ENCODE measurements at places on chromosomes 7 and 10.

DNA sequence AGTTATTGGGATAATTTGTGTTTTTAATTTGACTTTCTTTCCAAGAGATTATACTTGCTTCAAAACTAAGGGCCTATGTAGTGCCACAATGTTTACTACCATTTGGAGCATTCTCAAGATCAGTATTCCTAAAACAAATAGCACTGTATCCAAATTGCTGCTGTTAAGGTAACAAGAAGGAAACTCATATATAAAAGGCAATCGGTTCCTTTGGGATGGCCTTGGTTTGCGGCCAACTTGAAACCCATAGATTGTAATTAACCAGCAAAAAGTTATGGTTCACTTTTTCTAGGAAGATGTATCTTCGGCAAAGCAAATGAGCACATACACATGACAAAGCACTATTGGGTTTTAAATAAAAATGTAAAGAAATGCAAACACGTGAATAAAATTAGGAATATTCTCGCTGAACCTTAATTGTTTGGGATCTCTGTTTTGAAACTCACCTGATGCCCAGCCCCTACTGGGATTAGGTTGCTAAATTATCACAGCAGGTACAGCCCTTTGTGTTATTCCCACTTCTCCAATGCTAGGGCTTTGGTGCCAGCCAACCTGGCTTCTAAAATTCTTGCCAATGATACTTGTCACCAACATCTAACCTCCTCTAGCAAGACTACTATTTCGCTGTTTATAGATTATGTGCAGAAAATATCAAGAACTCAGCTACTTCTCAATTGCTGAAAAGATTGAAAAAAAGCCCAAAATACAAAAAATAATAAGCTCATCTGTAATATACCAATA, 16.0 kb downstream of the CDNF start:
- no peak for DNase-seq

GRCh38 chr7:129635300-129636029, 23.9 kb downstream of the NRF1 start:
- DNase-seq = peak; percentile 36

DNA sequence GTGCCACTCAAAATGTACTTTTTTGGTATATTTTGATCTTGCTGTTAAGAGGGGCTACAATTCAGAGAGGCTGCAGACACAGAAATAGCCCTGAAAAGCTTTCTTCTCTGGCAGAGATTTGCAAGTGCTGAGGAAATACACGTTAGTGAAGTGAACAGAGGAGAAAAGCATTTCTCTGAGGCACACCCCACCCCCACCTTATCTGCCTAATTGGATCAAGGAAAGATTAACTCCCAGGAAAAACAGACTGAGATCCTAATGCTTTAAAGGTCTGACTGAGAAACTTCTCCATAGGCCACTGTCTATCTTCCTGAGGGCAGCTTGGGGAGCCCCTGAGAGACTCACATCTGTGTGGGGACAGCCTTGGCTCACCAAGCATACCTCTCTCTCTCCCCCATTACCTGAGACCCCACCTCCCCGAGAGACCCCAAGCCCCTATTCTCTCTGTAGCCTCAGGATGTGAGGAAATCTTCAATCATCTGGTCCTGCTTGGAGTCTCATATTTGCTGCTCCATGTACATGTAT, 14.8 kb upstream of the AKR1C3 start:
- DNase-seq = no peak

DNA sequence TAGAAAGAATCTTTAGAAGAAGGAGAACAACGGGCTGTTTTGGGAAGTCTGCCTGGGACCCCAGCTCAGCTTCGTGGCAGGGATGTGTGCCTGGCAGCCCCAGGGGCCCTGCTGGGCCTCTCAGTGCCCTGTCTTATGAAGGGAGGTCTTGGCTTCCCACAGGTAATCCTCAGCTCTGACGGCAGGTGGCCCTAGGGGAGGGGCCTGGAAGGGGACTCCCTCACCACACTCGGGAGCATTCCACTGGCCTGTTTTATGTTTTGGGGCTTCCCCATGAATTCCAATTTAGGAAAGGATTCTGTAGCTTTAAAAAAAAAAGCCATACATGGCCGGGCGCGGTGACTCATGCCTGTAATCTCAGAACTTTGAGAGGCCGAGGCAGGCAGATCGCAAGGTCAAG, 3.0 kb upstream of the DMBT1 start:
- no peak for DNase-seq

- DNase-seq = no peak
Observed at GRCh38 chr7:42883950-42884349, 27.9 kb downstream of the C7orf25 start.

- no peak for DNase-seq
Observed at GRCh38 chr7:20030915-20031362, 186.2 kb downstream of the MACC1 start.

DNA sequence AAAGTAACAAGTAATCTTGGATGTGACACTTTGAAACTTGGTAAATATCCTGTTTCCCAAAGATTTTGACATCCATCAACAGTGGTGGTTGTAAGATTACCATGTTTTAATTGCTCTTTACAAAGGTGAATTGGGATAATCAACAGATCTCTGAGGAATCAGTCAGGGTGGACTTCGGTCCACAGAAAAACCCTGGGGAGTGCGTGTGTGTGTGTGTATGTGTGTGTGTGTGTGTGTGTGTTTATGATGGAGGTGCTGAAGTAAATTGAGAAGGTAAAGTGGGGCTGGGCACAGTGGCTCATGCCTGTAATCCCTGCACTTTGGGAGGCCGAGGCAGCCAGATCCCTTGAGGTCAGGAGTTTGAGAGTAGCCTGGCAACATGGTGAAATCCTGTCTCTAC, 12.0 kb upstream of the AUTS2 start:
- no peak for DNase-seq

GRCh38 chr7:66790196-66790595, 49.7 kb downstream of the RABGEF1 start:
- no peak for DNase-seq

- DNase-seq = no peak
Observed at GRCh38 chr7:14055813-14056212, 66.3 kb upstream of the ETV1 start.

GRCh38 chr7:92489634-92490033, 11.9 kb upstream of the ERVW-1 start:
- no peak for DNase-seq

GRCh38 chr7:133983685-133984419, 143.3 kb upstream of the LRGUK start:
- no peak for DNase-seq

DNA sequence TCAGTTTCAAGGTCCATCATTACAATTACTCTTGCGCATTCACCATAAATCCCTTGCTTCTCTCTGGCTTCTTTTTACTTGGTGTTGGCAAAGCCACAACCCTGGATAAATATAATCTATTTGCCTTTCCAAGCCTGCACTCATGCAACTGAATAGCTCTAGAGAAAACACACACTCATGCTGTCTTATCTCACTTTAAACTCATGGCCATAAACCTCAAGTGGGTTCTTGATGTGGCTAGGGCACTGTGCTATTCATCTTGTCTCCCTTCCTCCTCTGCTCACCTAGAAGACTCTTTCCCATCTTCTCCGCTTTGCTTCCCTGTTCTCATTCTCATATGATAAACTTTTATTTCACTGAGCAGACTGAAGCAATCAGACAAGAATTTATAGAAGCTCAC, 165.4 kb upstream of the MTPN start:
- DNase-seq = no peak

GRCh38 chr7:756928-757560, 30.0 kb upstream of the PRKAR1B start:
- DNase-seq = no peak

DNA sequence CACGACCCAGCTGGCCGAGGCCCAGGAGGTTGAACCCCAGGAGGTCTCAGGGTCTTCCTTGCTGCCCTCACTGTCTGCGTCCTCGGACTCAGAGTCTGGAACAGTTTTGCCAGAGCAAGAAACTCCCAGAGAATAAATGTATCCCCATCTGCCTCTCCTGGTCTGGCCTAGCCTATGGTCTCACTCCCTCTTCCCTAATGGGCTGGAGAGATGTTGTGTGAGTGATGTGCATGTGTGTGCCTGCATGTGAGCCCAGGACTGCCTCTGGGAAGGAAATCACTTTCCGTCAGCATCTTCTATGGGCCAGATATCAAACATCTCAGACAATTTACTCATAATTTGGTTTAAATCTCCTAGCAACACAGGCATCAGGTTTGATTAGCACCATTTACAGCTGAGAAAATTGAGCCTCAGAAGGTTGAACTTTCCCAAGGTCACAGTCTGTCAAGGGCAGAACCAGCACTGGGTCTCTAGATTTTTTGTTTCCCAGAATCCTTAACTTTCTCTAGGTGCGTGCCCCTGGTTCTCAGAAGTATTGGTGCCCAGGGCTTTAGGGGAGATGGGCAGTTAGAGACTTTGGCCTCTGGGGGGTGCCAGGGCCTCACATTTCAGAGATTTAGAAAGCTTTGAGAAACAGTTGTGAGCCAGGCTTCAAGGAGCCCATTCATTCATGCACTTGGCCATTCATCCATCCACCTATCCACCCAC, 4.9 kb downstream of the TMEM270 start:
- no peak for DNase-seq
